ENCODE measurements at places on chromosomes 12 and 14.

GRCh38 chr12:106080041-106080790 lies 58.5 kb downstream of the NUAK1 start:
- no peak for DNase-seq

- no peak for DNase-seq
Measured at GRCh38 chr12:57861967-57862366, 15.4 kb upstream of the CTDSP2 start.

- no peak for DNase-seq
Measured at GRCh38 chr12:13404631-13405473, 208.3 kb downstream of the EMP1 start.

GRCh38 chr12:118189741-118190191 lies 53.8 kb downstream of the PEBP1 start:
- no peak for DNase-seq

DNA sequence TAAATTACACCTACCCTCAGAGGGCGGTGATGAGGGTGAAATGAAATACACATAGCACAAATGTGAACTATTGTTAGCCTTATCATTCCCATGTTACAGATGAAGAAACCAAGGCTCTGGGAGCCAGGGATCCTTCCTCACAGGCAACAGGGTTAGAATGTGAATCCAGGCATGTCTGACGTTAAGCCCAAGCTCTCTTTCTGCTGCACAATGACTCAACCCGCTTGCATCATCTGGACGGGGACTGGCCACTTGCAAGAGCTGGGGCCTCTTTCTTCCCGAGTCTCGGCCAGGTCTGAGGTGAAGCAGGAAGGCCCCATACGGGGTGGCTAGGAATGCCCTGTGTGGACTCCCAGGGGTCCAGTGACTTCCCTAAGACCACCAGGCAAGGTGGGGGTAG lies 105.2 kb downstream of the RBM19 start:
- DNase-seq, result no peak

DNA sequence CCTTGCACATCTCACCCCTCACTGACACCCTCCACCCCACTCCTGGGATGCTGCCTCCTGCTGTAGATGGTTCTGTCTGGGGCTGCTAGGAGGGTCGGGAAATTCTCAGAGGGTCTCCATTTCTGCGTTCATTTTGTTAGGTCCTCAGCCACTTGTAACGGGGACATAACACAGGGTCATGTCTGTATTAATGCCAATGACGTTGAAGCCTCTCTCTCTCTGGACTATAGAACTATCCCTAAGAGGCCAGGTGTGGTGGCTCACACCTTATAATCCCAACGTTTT lies 14.6 kb downstream of the SIVA1 start:
- DNase-seq, result no peak

DNA sequence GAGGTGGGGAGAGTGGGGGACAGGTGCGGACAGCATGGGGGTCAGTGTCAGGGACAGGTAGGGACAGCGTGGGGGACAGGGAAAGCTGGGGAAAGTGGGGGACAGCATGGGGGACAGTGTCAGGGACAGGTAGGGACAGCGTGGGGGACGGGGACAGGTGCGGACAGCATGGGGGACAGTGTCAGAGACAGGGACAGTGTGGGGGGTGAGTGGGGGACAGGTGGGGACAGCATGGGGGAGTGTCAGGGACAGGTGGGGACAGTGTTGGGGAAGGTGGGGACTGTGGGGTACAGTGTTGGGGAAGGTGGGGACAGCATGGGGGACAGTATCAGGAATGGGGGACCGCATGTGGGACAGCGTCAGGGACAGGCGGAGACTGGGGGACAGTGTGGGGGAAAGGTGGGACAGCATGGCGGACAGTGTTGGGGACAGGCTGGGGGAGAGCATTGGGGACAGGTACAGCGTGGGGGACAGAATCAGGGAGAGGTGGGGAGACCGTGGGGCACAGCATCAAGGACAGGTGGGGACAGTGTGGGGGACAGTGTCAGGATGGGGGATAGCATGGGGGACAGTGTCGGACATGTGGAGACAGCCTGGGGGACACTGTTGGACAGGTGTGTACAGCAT lies 96.1 kb downstream of the TMEM121 start:
- DNase-seq, result no peak
